ENCODE measurements at places on chromosomes 13 and 19.
A peak's percentile ranks its signal among the peaks of the same experiment; 100 is the strongest.

DNA sequence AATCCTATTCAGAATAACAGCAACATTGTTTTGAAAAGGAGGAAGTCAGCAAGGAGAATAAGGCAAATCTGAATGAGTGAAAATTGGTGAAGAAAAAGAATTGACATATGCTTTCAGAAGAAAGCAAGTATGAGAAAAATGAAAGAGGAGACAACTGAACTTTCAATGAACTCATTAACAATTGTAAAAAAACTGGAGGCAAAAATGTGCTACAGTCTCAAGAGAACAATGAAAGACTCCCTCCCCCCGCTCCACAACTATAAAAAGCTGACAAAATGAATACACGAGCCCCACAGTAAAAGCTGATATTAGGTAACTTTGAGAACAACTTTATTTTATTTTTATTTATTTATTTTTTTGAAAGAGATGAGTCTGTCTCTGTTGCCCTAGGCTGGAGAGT lies 373.1 kb downstream of the DIAPH3 start:
- no peak for DNase-seq

GRCh38 chr19:16125737-16126495 lies 14.2 kb downstream of the RAB8A start:
- no peak for DNase-seq

DNA sequence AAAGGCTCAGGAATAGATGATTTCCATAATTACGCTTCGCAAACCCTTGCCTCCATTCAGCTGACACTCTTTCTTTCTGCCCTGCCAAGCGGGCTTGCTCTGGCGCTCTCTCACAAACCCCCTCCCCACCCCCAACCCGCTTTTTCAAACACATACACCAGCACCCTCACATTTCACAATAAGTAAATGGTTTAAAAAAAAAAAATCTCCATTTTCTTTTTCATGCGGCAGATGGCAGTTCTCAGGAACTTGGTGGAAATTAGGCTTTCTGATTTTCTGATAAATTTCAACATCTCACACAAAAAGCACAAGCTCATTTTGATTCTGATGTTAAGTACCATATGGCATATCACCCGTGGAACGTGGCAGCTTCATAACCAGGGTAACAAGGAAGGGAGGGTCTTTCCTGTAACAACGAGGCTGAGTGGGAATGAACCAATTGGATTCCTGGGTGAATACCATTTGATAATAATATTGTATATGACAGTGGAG lies 43.8 kb downstream of the C13orf42 start:
- no peak for DNase-seq

DNA sequence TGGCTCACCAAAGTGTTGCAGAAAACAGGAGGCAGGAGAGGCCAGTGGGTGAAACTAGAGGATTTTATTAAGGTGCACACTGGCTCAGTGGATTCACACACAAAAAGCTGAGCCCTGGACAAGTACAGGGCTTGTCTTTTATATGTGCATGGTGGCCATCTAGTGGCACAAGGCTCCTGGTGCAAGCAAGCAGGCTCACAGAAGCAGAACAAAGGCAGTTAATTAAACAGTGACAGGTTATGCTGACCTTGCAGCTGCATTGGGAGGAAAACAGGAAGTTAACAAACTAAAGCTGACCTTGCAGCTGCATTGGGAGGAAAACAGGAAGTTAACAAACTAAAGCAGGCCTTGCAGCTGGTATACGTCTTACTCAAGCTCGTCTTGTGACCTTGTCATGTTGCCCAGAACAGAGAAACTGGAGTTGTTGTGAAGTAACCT lies 65.3 kb upstream of the ZNF681 start:
- no peak for DNase-seq

DNA sequence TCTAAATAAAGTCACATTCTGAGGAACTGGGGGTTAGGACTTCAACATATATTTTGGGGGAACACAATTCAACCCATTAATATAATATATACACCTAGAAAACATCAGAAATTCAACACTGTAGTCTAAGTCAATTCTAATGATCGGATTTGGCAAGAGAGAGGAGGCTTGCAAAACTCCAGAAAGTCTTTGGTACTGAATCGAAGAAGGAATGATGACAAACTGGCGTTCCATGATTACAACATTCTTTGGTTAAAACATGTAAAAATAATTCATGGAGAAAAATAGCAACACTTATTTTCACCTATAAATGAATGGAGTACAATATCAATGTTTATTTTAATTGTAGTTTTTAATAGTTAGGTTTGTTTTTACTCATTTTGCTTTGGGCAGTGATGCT lies 62.4 kb downstream of the MBNL2 start:
- DNase-seq = no peak

- DNase-seq = no peak
These were observed 207.4 kb upstream of the RFC3 start for GRCh38 chr13:33610438-33611120.

DNA sequence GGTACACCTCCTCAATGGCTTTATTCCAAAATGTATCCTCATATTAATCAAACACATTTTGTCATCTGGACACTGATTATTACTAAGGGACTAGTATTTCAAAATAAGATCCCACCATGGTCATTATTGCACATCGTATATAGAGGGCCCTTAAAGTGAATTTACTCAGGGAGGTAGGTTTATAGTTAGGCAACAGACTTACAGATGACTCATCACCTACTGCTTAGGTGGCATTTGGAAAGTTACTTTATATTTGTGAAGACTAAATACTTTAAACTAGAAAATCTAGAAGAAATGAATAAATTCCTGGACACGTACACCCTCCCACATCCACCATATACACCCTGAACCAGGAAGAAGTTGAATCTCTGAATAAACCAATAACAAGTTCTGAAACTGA lies 353.0 kb downstream of the KCTD12 start:
- no peak for DNase-seq

- DNase-seq = no peak
These were observed 699.0 kb downstream of the GPC5 start for GRCh38 chr13:92097337-92097903.

- DNase-seq = no peak
These were observed 24.9 kb upstream of the ZNF681 start for GRCh38 chr19:23783636-23784035.

- DNase-seq = peak; percentile 7
These were observed 1013.4 kb downstream of the PCDH9 start for GRCh38 chr13:66216728-66217127.

DNA sequence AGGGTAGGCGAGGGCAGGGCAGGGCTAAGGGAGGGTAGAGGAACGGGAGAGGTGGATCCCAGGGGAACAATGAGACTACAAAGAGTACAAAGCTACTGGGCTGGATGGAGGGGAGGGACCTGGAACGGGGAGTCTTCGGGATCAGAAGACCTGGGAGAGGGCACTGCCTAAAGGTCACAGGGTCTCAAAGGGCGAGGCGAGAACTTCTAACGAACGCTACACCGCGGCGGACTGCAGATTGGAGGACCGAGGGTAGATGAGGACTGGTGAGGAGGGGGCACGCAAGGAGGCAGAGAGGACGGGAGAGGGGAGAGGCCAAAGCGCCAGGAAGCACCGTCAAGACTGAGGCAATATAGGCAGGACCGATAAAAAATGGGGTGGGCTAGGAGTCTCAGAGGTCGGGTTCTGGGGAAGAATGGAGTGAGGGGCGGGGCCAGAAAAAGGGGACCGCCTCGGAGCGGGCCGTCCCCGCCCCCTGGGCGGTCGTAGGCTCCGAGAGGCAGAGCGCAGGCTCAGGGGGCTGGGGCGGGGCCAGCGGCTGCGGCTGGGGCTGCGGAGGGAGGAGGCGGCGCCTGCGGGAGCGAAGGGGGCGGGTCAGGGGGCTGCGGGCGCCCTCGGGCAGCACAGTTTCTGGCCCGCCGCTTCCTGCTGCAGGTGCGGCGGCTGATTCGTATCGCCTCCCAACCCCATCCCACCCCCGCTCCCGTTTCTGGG lies 1.3 kb upstream of the KCNC3 start:
- peak; percentile 65 for DNase-seq

DNA sequence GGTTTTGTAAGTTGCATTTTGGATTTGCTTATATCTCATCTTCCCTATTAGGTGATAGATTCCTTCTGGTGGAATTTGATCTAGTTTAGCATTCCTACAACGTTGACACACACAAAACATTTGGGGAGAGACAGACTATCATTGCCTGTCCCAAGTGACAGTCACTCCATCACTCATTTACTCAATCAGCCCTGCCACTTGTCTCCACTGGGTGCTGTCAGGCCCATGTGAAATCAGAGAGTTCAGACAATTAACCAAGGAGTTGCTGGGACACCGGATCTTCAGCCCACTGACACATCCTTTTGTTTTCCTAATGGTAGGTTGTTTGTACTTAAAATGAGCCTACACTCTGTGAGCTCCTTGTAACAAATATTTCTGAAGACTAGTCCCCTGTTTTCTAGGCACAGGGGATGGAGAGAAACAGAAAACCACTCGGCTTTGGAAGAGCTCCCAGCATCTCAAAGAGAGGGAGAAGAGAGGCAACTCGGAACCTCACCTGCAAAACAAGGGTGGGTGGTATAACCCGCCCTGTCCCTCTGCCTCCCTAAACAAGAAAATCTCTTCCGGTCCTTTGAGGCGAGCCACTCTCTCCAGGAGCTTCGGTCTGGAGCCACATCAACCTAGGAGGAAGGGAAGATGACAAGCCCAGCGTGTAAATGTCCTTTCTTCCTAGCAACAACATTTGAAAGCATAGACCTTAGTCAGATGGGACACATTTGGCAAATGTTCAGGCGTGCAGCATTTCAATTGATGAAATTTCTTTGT lies 440.9 kb upstream of the KLF12 start:
- DNase-seq = no peak

- no peak for DNase-seq
These were observed 7.8 kb downstream of the EBPL start for GRCh38 chr13:49683489-49683888.

- DNase-seq = no peak
These were observed 4.9 kb upstream of the CHST8 start for GRCh38 chr19:33616857-33617256.

DNA sequence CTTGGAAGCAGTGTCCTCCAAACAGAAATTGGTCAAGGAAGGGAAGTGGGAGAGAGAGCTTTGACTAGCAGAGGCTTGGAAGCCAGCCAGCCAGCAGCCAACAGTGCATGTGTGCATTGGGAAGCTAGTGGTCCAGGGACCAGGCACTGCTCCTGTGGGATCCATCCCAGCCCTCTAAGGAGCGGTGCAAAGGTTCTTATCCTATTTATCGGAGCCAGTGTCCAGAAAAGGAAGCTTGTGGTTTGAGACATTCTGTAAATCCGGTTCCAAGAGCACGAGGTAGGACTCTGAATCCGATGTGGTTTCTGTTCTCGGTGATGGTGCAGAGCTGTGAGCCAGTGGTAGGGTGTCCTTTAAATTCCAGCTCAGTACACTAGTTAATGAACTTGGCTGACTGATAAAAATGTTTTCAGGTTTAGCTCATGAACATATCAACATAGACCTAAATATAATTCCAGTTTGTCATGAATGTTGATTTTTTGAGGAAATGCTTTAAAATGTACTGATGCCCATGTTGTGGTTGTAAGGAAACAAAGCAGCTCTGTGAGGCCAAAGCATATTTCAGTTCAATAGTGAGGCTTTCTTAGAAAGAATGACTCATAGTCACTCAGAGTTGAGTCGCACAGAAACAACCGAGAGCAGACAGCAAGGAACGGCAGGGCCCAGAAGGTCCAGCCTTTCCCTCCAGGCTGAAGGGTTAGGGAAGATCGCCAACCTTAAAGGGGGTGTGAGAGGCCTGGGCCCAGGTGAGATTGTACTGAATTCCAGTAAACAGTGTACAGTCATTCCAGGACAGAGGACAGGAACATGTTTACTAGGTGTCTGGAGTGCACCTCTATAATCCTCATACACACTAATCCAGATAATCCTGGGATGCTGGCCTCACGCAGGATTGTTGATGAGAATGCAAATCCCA lies 21.5 kb upstream of the GARRE1 start:
- DNase-seq = peak; percentile 28

- DNase-seq = peak; percentile 75
These were observed 314.2 kb downstream of the DLEU7 start for GRCh38 chr13:50529154-50529882.

GRCh38 chr13:76489274-76489673 lies 396.9 kb downstream of the KCTD12 start:
- DNase-seq = no peak

DNA sequence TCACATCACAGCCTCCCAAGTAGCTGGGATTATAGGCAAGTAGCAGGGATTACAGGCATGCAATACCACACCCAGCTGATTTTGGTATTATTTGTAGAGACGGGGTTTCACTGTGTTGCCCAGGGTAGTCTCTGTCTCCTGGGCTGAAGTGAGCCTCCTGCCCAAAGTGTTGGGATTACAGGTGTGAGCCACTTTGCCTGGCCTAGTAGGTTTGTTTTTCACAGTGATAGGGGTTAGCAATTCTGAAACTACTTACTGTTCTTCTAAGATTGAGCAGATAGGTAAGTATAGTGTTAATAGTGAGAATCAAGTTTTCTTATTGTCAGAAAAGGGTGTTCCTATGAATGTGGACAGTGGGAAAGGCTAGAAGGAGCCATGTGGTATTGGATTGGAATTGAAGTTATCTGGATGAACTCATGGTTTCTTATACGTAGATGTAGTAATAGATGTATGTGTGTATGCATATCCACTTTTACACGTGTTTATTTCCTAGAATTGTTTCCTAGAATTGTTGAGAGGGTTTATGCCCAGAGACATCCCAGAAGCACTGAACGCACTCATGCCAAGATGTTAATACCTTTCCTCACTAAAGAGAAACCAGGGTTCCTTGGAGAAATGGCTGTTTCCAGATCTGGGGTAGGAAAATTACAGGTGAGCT lies 49.1 kb downstream of the SAE1 start:
- DNase-seq = no peak
